ENCODE measurements at places on chromosomes 12 and 14.

DNA sequence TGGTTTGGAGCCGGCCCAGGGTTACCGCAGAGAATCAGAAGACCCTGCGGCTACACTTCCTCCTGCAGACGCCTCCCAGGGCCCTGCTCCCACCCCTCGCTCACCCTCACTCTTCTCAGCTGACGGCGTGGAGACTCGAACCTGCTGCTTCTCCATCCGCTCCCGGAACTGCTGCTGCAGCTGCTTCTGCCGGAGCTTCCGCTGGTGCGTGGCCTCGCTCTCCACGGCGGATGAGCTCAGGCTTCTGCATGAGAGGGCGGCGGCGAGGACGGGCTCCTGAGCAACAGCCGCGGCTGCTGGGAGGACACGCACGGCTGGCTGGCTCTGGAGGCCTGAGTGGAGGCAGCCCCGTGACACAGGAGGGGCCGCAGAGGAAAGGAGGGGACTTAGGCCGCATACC, 33.3 kb downstream of the RAD52 start:
- no peak for DNase-seq

DNA sequence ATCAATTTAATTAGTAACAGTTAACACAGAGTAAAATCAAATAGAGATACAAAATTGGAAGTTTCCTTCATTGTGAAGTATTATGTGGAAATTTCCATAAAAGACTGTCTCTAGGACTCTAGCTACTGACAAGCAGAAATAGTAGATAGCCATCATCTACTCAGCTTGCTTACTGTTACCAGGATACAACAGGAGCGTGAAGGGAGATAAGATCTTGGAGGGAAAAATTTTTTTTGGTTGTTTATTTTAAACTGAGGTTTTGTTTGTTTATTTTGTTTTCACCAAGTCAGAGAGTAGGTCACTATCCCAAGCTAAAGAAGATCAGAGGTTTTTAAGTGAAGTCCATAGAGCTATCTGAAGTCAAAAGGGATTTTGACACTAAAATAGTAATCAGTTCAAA, 861.3 kb upstream of the MGAT4C start:
- no peak for DNase-seq

GRCh38 chr14:104106471-104106991, 21.0 kb downstream of the ASPG start:
- DNase-seq = no peak

DNA sequence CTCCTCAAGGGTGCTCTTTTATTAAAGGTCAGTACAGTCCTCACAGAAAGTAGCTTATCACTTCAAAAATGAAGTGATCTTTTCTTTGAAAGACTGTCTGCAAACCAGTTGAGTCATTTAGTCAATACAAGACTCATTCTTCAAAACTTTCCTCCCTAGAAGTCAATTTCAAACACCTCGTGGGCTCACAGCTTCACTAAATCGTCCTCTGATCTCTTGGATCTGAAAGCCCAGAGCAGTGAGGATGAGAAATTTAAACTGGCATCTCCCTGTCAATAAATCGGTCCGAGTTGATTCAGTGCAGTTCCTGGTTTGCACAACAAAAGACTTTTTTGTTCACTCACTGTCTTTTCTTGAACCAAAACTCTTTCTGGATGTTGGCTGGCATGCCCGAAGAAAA, 44.5 kb downstream of the NUAK1 start:
- DNase-seq = no peak

DNA sequence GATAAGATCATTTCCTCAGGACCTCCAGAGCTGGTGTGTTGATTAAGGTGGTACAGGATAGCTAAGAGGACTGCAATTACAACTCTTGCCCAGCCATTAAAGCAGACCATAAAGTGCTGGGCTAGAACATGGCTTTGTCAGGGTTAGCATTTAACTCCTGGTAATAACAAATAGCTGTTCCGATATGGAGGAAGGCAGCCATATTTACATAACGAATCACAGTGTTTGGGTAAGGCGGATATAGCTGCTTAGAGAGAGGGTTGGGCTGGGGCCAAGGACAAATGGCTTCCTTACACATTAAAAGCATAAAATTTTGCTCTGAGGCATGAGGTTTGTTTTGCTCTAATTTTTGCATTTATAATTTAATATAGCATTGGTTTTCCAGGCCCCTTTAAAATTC, 297.7 kb upstream of the DDHD1 start:
- DNase-seq = no peak

DNA sequence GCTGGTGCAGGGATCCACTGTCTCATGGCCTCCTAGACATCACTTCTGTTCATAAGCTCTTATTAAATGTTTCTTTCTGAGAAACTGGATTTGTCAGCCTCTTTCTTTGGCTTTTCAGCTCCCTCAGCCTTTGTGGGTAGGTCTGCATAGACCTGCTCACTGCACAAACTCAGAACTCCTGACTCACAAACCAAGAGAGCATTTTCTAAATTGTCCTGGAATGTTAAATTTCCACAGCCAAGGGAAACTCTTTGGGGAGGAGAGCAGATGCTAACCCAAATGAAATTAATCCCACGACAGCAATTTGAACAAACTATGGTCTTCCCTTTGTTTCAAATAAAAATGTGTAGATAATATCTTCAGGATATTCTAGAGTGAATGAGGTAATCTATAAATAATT, 19.5 kb upstream of the CERS5 start:
- no peak for DNase-seq

DNA sequence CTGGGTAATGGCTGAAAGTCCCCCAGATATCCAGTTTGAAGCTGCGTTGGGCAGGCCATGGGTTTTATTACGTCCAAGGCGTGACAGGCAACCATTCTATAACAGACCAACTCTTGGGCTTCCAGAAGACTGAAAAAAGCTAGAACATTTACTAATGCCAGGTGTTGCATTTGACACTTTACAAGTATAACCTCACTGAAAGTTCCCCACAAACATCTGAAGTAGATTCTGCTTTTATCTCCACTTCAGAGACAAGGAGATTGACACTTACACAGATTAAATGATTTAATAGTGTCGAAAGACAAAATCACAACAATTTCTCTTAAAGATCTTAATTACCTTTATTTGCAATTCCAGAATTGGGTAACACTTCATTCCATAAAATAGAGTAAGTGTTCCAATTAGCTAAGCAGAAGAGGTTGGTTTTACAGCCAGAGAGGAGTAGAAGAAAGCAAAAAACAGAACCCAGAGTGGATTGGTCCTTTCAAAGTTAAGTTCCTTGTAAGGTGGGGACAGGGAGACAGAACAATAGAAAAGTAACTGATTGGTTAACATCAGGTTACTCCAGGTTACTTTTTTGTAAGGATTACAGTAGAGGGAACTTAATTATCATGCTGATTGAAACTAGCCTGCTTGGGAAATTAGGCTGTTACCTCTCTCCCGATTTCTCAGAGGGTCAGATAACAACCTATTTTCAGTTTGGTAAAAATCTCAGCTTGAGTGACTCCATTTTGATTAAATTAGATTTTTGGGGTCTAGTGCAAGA, 11.3 kb downstream of the SOCS2 start:
- DNase-seq = no peak

- no peak for DNase-seq
Measured at GRCh38 chr14:68791902-68792677, 777 bp downstream of the ZFP36L1 start.

DNA sequence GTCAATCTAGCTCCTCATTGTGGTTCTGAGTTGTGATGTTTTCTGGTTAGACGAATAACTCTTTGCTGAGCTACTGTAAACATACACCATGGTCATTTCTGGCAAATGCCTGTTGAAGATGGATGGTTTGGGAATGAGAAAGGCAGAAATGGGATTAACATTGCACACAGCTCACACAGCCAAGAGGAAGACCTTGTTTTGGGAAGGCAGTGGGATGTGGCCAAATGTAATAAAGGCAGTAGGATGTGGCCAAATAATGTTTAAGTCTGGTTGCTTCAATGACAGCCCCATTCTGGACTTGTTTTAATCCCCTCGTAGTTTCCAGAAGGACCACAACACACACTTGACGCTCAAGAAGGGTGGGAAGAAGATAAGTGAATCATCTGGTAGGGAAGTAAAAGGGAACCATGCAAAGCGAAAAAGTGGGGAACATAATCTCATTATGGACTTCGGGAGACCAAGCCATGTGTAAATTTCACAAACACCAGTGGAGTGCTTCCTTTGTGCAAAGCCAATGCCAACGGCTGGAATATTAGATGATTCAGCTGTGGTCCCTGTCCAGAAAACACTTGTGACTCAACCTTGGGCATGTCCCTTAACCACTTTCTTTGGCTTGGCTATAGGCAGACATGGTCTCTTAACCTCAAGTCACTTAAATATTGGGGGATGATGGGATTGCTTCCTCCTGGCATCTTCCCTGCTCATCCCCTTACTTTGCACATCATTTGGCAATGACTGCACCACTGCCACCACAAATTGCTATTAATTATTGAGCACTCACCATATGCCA, 284.4 kb upstream of the CRY1 start:
- DNase-seq = no peak

DNA sequence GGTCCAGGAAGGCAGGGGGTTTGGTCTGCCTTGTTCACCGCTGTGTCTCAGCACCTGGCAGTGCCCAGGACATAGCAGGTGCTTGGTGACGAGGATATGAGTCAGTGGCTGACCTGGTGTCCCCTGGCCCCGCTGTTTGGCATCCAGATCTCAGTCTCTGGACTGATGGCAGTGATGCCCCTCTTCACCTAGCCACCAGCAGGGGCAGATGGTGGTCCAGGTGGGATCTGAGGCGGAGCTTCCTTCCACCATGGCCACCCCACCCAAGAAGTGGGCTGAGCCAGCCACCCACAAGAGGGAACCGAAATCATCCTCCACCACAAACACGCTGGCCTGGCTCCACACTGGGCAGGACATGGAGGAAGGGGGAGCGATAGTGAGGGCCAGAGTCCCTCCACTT, 16.1 kb upstream of the SH2B3 start:
- no peak for DNase-seq

DNA sequence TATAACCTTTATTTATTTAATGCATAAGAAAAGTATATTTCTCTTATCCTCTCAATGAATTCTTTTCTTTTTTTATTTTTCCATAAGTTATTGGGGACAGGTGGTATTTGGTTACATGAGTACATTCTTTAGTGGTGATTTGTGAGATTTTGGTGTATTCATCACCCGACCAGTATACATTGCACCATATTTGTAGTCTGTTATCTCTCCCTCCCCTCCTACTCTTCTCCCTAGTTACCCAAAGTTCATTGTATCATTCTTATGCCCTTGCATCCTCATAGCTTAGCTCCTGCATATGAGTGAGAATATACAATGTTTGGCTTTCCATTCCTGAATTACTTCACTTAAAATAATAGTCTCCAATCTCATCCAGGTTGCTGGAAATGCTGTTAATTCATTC, 1900.0 kb upstream of the SEL1L start:
- no peak for DNase-seq

- DNase-seq = no peak
Measured at GRCh38 chr14:60304509-60304908, 55.5 kb downstream of the PPM1A start.

GRCh38 chr12:92299744-92300143, 154.1 kb upstream of the BTG1 start:
- DNase-seq = no peak

DNA sequence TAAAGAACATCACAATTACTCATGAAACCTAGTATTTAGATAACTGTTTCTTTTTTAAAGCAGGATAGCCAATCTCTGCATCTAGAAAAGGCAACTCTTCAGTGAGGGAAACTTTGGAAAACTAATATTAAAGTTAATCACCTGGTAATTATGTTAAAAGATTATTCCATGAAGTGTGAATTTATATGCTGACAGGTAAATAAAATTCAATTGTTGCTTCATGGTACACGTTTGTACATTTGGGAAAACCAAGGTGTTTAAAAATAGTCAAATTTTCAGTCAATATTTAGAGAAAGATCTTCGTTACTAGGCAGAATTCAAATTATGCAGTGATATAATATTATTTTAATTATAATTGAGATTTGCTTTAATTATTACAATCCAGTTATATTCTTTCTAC, 100.1 kb upstream of the LRFN5 start:
- DNase-seq = no peak

DNA sequence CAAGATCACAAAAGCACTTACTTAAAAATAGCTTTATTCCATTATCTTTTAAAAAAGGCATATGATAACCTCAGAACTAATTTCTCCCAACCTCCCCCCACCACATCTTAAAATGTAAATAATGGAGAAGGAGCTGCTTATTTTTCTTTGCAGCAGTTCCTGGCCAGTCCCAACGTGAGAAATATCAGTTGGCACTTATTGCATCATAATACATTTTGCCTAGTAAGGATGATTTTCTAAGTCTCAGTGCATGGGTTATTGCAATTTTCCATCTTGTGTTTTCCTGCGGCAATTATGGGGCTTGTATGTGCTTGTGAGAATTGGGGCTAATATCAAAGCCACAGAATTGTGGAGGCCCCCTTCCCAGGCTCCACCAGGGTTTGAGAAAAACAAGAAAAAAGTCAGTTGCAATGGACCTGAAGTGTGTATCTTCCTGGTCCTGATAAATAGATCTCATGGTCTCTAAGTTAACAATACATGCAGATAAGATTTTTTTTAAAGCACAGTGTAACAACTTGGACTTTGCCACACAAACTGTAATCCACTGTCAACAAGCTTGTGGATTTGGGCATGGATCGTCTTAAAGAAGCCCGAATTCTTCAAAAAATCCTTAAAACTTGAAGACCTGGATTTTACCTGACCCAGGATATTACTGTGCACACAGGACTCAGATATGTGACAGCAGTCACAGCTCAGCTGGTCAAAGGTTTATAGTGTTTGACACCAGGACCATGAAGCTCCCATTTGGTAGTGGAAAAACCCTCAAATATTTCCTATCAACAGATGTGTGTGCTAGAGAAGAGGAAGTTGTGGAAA, 2.8 kb upstream of the WSB2 start:
- no peak for DNase-seq

DNA sequence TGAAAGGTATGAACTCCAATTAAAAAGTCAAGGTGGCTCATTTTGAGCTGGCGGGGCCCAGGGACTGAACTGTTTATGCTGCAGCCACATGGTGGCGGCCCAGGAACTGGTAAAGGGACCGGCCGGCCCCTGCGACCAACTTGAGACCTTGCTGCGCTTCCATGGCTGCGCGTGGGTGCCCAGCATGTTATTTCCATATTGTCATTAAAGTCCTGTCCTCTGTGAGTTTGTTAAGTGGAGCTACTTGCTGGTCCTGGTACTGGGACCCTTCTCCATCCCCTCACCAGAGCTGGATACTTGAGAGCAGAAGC, 62.3 kb downstream of the BEGAIN start:
- DNase-seq = no peak

GRCh38 chr12:106978035-106978800, 8.7 kb downstream of the MTERF2 start:
- DNase-seq = no peak

DNA sequence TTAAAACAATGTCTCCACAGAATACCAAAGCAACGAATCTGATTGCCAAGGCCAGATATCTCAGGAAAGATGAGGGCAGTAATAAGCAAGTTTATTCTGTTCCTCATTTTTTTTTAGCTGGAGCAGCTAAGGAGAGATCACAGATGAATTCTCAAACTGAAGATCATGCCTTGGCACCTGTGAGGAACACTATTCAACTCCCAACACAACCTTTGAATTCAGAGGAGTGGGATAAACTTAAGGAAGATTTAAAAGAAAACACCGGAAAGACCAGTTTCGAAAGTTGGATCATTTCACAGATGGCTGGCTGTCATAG, 994 bp downstream of the PRORP start:
- no peak for DNase-seq

- no peak for DNase-seq
Measured at GRCh38 chr12:95701722-95702418, 88.7 kb downstream of the NTN4 start.
